ENCODE measurements at places on chromosomes 7 and 10.
A peak's percentile ranks its signal among the peaks of the same experiment; 100 is the strongest.

DNA sequence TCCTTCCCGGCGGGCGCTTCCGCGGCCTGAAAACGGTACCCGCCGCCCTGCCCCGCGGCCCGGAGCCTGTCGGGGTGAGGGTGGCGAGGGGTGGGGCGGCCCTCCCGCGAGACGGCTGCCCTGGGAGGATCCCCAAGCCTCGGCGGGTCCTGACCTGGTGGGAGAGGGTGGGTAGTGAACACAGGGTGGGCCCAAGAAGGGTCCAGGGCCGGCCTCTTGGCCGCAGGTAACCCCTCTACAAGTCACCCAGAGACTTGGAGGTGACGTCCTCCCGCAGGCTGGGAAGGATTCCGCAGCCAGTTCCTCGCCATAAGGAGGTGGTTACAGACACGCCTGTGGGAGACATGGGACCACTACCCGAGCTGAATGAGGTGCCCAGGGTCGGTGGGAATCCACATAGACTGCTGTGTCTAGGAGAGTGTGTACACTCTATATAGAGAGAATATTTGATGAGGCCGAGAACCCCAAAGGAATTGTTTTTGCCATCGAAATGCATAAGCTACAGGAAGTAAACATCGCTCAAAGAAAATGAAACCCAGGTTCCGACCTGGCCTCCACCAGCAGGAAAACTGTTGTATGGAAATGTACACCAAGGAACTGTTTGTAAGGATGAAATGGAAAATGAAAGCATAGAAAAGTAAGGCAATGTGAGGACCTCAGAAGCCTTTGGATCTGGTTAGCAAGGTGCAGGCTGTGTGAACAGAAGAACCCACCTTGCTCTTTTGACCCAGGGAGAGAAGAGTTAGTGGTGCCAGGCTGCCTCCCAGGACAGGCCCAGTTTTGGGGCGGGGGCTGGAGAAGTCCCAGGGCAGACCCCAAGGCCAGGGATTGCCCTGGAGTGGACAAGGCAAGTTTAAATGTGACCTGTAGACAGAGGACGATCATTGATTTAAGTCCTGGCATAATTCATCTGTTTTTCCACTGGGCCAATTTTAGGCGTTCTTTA, 659 bp downstream of the OPTN start:
- DNase-seq, result peak; percentile 31

DNA sequence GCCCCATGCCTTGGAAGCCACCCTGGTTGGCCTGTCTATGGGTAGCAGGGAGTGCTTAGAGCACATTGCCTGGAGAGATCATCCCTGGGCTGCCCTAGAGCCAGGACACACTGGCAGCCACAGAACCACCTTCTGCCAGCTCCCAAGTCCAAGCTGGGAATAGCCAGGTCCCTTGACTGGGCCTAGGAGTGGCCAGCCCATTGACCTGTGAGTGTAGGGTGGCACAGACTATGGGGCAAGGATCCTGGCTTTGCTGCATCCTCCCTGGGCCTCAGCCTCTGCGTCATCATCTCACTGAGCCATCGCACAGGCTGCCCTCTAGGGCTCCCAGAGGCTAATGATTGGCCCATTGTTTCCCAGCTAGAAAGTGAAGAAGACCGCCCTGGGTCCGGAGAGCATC, 7.0 kb downstream of the AQP1 start:
- no peak for DNase-seq

DNA sequence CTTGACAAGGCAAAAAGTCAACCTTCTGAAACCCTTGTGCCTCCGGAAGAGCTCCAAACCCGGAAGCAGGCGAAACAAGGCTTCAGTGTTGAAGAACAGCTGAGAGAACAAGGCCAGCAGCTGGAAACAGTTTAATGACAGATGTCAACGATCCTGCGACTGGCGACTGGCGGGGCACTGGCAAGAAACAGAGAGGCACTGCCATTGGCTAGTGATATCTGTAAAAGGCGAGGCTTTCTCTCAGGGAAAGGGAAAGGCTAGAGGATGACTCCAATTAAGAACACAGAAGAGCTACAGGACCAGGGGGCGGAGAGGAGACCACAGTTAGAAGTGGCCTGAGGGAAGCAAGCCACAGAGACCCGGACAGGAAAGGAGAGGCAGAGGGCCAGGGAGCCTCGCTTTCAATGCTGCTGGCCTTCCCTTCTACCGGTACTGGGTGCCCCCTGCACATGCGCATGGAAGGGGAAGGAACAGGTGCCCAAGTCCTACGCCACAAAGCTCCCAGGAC, 19.4 kb downstream of the ITGB1 start:
- no peak for DNase-seq

- no peak for DNase-seq
These were observed 24.2 kb downstream of the PRKAG2 start for GRCh38 chr7:151852486-151853396.

DNA sequence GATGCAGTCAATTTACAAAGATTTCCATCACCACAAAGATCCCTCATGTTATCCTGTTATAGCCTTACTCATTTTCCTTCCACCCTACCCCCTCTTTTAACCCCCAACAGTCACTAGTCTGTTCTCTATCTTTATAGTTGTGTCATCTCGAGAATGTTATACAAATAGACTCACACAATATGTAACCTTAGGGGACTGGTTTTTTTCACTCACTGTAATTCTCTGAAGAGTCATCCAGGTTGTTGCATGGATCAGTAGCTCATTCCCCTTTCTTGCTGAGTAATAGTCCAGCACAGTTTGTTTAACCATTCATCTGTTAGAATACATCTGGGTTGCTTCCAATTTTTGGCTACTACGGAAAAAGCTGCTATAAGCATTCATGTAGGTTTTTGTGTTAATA, 121.1 kb upstream of the PDE1C start:
- DNase-seq, result peak; percentile 55

- DNase-seq, result no peak
These were observed 38.7 kb downstream of the RASGEF1A start for GRCh38 chr10:43227911-43228782.

DNA sequence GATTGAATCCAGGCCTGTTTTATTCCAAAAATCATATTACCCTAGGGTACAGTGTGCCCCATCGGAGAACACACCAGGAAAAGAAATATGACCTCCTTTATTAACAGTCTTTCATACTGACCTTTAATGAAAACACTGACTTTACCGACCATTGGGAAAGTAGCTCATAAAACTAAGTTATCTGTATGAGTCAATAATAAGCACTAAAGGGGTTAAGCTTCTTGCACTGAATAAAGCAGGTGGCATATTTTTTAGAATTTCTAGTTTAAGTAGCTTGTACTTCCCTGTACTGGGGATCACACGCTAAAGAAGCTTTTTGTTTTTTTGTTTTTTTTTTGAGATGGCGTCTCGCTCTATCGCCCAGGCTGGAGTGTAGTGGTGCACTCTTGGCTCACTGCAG, 199.8 kb downstream of the FAM107B start:
- DNase-seq, result no peak

- no peak for DNase-seq
These were observed 161.7 kb upstream of the SEMA3C start for GRCh38 chr7:81080553-81080952.

Data from IMR-90 (cell line).